ENCODE measurements at places on chromosomes 2 and 18. TPM values are rescaled to one million over a fixed set of nuclear protein-coding genes. Genes with fewer than 3 reads are reported as not detected.

Gene IL1B
- total RNA-seq = 1.7 TPM

Gene ECEL1
- total RNA-seq = not detected

Gene METTL4
- 11.8 TPM for total RNA-seq

Gene LRP2
- total RNA-seq = not detected

Gene XIRP2
- 1.2 TPM for total RNA-seq

Measured in uterine smooth muscle cell (primary cell).